CD4-positive, alpha-beta T cell treated with Interleukin-17A for 1 hour (primary cell): ENCODE measurements at places on chromosomes 5 and 9.

DNA sequence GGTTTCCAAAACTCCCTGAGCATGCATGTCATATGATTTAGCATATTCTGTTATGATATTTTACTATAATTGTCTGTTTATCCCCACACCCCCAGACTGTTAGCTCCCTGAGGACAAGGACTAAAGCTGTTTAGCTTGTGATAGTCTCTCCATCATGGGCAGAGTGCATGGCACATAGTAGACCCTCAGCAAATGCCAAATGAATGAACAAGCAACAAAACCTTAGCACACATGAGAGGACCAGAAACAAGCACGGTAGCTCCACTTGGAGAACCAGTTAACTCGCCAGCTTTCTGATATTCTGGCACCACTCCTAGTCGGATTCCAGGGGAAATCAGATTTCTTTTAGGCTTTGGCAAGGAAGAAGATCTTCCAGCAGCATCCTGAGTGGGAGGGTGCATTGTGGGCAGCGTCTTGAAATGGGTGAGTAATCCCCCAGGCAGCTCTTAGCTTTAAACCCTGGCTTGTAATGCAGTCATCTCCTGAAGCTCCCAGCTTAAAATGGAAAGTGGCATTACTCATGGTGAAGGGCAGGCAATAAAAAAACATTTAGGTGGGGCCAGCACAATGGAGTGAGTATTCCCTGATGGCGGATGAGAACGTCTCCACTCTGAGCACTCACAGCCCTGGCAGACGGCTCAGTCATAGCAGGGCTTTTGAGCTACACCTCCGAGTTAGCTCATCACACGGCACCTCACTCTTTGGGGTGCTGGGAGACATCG is 41.1 kb downstream of the FGF1 start:
- no peak for DNase-seq

- DNase-seq = no peak
Measured at GRCh38 chr9:116048081-116048480, 105.5 kb upstream of the PAPPA start.

DNA sequence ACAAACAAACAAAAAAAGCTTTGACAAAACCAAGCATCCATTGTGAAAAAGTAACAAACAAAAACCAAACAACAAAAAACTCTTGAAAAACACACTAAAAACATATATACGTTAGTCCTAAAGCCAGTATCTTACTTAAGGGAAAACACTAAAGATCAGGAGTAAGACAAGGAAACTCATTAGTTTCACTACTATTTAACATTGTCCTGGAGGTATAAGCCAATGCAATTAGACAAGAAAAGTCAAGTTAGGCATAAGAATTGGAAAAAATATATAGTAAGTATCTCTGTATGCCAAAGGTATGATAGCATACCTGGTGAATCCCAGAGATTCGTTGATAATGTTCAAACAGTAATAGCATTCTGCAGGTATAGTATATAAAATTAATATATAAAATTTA is 21.8 kb upstream of the UBTD2 start:
- no peak for DNase-seq

- DNase-seq = no peak
Measured at GRCh38 chr5:124746916-124747790, 714 bp upstream of the ZNF608 start.

DNA sequence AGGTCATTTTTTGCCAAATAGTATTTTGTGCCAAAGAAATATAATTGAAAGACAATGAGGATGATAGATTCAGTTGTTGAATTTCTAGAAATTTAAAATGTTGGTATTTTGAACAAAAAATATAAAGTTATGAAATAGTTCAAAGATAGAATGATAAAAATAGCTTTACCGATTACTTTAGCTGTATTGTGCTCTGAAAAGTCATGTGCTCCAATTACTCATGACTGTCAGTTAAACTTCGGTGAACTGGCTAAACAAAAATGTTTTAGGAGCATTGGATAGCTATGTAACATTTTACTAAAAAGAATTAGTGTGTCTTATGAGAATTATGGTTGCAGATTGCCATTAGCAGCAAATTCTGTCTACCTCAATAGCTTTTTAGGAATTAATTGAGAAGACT is 177.3 kb upstream of the VCAN start:
- DNase-seq = no peak

- DNase-seq = no peak
Measured at GRCh38 chr5:2739360-2740050, 12.0 kb downstream of the IRX2 start.

DNA sequence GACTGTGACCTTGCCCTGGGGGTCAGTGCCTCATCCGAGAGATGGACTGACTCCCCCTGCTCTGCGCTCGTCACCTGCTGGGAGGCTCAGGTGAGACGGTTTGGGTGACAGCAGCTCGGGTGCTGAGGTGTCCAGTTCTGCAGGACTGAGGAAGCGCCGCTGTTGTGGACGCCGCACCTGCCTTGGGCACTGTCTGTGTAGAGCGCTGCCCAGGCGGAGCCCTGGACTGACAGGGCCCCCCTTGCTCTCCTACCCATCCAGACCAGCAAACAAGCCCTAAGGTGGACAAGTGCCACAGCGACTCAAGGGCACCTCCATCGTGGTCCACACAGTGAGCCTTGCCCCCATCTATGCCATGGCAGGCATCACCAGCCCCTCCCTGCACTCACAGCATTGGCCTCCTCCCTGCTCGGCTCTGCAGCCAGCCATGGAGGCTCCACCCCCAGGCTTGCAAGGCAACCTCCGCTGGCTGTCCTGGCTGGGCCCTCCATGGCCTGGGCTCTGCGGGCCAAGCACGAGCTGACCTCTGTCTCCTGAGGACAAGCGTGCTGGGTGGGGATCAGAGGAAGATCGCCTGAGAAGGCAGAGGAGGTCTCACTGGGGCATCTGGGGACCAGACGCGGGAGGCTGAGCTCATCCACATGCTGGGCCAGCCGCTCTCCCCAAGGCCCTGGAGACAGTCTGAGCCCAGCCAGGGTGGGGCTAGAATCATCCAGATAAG is 87.1 kb upstream of the COL5A1 start:
- DNase-seq = no peak

DNA sequence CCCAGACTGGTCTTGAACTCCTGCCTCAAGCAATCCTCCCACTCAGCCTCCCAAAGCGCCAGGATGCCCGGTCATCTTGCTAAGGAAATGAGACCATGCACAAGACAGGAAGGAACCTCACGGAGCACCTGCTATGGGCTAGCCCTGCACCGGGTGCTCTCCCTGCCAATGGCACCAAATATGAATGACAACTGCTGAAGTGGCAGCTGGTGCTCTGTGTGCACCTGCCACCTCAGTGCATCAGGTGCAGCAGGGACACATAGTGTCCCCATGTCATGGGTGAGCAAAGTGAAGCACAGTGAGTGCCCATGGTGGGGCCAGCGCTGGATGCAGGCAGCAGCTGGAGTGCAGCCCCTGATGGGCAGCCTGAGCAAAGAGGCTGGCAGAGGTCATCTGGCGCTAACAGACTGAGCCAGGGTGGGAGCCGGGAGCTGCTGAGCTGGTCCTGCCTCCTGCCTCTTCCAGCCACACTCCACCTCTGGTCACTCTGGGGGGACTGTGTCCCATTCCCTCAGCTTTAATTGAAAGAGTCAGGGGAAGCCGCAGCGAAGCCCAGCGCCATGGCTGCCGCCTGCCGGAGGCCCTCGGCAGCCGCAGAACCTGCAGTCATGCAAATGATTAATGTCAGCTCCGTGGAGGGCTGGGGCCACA is 46.4 kb downstream of the BARX1 start:
- no peak for DNase-seq

DNA sequence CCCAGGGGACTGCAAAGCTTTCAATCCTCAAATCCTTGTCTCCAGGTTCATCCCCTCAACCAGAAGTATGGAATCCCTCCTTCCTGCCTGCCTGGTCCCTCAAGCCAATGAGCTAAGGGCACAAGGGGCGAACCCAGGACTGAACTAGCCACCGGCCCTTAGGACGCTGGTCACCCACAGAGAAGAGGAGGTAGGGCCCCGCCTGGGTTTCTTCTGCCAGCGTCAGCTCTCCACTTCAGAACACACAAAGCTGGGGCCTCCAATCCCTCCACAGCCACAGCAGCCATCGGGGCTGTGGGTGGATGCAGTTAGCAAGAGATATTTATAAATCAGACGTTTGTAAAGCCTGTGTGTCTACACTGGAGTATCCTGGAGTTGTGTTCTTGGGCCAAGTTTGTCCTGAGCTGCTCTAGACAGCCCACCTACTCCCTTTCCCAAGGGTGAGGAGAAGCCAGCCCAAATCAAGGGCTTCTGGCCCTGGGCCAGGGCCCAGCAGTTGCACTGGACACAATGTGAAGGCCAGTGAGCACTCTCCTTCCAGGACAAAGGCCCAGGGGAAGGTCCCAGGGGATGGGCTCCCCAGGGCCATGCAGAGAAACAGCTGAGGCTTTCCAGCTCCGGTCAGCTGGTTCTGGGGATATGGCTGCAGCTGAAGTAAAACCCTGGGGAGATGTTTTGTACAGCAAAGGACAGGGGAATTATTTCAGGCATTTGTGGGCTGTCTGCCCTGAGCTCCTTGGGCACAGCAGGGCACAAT is 18.9 kb downstream of the AMBP start:
- no peak for DNase-seq

- DNase-seq = peak; percentile 43
Measured at GRCh38 chr5:142548739-142549275, 137.1 kb downstream of the FGF1 start.

- no peak for DNase-seq
Measured at GRCh38 chr5:41921166-41921565, 3.9 kb upstream of the FBXO4 start.

GRCh38 chr9:124450931-124451661 is 845 bp downstream of the ADGRD2 start:
- no peak for DNase-seq

DNA sequence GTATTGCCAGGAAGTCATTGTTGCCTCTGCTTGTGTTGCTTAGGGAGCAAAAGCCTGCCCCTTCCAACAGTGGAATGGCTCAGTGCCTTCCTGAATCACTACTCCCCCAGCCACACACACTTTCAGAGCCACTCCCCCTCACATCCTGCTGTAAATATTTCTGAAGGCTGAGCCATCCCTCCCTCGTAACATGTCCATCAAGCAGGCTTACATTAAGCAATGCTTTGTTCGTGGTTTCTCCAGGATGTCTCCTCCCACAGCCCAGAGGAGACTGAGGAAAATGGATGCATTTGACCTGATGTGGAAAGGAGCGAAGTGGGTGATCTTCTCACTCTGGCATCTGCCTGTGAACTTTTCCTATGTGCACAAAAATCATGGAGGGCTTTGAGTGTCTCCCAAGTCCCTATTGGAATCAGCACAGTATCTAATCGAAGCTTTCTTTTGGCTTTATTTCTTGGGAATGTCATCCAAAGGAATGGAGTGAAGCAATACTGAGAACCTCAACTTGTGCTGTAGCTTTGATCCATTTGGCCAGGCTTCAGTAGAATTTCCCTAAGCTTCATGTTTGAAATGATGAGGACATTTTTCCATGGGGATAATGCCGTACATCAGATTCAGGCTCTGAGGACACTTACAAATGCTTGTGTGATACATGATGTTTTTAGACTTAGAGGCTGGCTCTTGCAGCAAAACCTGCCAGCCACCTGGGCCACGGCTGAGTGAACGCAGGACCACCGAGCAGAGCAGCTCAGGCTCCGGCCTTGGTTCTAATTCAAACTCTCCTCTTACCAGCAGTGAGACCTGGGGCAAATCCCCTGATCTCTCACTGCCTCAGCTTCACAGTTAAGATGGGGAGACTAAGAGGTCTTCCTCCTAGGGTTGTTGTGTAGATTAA is 389.1 kb downstream of the ENC1 start:
- no peak for DNase-seq

DNA sequence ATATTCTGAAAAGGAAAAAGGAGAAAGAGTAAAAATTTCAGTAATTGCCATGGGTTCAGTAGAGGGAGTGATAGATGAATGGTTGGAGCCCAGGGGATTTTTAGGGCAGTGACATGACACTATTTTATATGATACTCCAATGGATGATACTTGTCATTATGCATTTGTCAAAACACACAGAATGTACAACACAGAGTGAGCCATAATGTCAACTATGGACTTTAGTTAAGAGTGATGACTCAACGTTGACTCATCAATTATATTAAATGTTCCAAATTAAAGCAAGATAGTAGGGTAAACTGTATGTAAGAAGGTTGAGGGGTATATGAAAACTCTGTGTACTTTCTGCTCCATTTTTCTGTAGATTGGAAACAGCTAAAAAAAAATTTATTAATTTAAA is 586.4 kb downstream of the TAF11L14 start:
- DNase-seq = no peak

GRCh38 chr5:149904293-149904886 is 40.2 kb downstream of the PDE6A start:
- DNase-seq = no peak

- no peak for DNase-seq
Measured at GRCh38 chr9:130458804-130459067, 14.0 kb downstream of the ASS1 start.

GRCh38 chr5:140800816-140801493 is at the start of gene PCDHA3:
PCDHA3 (plus strand) TSS chr5:140801057.
- no peak for DNase-seq

DNA sequence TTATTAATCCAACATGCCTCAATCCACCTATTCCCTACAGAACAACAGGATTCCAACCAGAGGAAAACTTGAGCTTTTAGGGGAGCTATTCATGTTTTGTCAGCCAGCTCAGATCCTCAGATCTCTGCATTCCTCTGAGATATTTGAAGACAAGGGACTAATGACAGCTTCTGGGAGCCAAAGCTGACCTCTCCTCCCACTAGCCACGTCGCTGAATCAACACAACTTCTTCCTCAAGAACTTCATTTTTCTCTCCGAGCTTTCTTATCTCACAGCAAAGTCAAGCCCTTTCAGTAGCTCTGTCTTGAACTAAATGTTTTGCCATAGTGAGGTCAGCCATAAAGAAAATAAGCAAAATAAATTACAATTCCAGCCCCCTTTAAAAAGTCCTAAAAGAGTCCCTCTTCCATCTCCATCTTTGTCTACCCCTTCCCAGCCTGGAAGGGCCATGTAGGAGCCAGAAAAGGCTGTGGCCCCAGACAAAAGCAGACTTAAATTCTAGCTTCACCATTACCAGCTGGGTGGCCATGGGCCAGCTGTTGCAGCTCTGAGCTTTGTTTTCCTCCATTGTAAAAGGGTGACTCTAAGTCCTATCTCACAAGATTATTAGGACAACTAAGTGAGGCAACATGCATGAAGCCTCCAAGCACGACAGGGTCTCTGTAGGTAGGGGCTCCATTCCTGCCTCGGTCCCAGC is 65.0 kb downstream of the HSD17B3 start:
- DNase-seq = no peak

DNA sequence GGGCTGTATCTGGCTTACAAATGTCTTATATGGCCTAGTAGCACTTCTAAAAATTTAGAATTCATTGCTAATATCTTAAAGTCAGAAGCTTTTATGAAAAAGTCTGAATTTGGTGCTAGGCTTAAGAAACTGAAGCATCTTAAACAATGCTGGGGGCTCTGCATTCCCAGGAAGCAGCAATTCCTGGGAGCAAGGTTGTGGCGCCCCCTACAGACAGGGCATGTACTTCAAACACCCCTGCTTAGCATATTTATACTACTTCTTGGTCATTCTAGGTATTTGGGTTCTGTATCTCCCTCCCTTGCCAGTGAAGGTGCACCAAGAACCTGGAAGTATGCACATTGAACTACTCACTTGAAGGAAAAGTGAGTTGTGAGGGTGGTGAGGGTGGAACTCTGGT is 64.6 kb upstream of the GRIA1 start:
- no peak for DNase-seq
